ENCODE measurements at places on chromosomes 2 and 18. TPM values are rescaled to one million over a fixed set of nuclear protein-coding genes. Genes with fewer than 3 reads are reported as not detected.
A peak's percentile ranks its signal among the peaks of the same experiment; 100 is the strongest.

DNA sequence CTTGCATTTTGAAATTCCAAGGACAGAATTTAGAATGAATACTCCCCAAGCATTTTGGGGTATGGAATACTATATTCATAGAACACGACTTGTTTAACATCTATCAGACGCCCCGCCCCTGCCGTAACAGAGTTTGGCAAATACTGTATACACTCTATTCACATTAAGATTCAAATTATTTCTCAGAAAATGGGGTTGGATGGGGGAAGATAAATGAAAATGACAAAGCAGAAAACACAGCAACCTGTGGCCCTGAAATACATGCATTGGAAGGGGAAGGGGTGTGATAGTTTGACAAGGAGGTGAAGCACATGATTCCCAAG is 634.6 kb upstream of the SLC39A10 start:
- DNase-seq = no peak

- DNase-seq = peak; percentile 69
Measured at GRCh38 chr2:192195548-192196418, 1.1 kb upstream of the TMEFF2 start.

GRCh38 chr2:41691561-41691960 is 356.3 kb upstream of the PKDCC start:
- DNase-seq = no peak

DNA sequence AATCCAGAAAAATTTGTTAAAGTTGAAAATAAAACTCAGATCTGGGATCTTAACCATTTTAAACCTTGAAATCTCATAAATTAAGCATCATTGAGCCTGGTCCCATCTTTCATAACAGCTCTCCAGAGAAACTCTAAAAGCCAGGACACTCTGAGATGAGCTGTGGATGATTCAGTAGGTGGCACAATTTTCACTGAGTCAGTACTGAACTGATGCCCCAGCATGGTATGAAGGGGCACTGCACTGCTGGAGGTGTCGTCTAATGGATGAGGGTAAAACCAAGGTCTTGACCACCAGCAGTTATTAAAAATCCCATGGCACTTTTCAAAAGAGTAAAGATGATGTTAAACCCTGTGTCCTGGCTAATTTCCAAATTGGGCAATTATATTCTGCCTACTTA is 170.6 kb downstream of the FIGN start:
- no peak for DNase-seq

DNA sequence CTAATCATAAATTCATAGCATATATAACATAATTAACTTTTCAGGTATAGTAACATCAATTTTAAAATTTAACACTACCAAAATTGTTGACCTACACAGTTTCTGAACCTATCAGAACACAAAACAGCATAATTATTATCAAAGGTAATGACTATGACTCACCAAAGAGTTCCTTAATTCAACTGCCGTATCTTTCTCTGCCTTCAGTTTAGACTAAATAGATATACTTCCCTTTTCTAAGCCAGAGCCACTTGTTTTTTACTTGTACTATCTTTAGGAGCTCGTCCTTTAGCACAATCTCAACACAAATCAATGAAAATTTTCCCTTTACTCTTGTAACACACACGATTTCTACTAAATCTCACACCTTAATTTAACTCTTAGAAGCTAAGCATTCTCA is 54.4 kb downstream of the CCDC88A start:
- DNase-seq = no peak

- DNase-seq = no peak
Measured at GRCh38 chr2:7196883-7197282, 279.7 kb downstream of the RNF144A start.

DNA sequence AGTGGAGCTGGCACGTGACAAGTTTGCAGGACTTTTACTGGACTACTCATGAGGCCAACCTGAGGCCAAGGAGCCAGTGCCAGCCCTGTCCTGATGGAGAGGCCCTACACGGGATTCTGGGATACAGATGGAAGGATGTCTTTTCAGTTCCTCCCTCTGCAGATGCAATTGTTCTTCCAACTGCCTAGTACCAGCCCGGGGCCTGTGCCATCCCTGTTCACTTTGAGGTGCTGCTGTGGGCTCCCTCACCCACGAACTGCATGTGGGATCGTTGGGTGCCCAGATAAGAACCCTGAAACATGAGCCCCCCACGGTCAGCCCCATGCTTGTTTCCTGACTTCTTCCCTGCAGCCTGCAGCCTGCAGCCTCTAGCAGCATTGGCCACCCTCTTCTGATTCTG is 25.3 kb upstream of the LAPTM4A start:
- DNase-seq = no peak

GRCh38 chr2:9144617-9145016 is 62.0 kb upstream of the ASAP2 start:
- DNase-seq = no peak

DNA sequence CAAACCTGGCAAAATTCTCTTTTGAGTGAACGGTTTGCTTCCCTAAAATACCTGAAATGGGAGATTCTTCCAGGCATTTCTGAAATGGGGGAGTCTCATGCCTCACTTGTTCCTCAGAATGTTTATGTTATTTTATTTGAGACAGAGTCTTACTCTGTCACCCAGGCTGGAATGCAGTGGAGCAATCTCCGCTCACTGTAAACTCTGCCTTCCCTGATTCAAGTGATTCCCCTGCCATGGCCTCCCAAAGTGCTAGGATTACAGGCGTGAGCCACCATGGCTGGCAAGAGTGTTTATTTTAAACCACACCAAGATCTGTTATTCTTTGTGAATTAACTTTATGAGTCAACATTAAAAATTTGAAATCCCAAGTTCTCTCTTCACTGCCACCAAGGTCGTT is 6.4 kb upstream of the FHL2 start:
- no peak for DNase-seq

NDC80 gene
- polyA plus RNA-seq = 48.3 TPM

RSAD2 gene
- not detected for polyA plus RNA-seq

SERPINB5 gene
- not detected for polyA plus RNA-seq

Data from GM23338 (cell line).